NCI-H187 (cell line): ENCODE measurements at places on chromosomes 5 and 9.

GRCh38 chr5:134005417-134006061 is 764 bp upstream of the VDAC1 start:
- no peak for DNase-seq

DNA sequence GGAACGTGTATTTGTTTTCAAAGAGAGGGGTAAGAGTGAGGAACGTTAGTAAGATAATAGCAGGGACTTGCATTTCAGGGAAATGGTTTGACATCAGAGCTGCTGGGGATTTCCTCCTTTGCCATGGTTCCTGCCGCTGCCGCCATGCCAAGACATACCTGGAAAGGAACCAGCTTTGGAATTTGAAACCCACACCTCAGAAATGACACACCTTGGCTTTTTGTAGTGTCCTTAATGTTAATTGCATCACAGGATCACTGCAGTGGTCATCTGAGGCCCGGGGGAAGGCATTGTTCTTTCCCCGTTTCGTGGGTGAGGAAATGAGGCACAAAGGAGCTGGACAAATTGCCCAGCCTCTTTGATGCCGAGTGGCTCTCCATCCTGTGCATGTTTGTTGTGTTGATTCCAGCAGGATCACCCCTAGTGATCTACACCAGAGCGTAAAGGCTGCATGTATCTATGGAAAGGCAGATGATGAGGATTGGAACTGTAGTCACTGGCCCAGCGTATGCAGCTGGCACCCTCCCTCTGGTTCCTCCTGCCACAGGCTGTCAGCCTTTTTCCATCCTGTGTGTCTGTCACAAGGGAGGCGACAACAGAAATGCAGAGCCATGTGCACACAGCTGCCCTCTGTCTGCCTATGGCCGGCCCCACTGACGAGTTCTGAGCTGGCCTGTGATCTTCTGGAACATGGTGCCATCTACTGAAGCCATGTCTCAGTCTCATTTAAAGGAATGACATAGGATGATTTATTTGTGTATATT is 37.8 kb downstream of the SLC46A2 start:
- DNase-seq = no peak

GRCh38 chr5:114010362-114010761 is 351.5 kb upstream of the KCNN2 start:
- DNase-seq = no peak

- no peak for DNase-seq
Observed at GRCh38 chr5:140319833-140320232, 16.9 kb upstream of the PFDN1 start.

DNA sequence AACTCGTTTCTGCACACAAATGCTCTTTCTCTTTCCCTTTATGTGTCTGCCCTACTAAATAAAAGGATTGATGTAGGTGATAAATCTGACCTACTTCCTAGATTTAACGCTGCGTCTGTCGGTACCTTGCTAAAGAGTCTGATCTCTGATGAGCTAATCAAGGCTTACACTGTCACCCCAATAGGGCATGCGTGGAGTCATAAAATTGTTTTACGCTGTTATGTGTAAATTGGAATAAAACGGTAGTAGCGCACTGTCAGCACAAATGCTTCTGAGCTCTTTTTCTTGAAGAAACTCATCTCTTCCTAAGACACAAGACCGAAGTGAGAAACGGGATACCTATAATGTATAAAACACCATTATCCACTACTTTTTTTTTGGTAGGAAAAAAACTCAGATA is 2106.3 kb upstream of the WWC1 start:
- DNase-seq = no peak
